Astrocyte (in vitro differentiated cells and primary cell): ENCODE measurements at places on chromosomes 6 and 20. TPM values are rescaled to one million over a fixed set of nuclear protein-coding genes. Genes with fewer than 3 reads are reported as not detected.
A peak's percentile ranks its signal among the peaks of the same experiment; 100 is the strongest.

The LY86 gene
- not detected in 2 replicates for total RNA-seq

The WFDC10B gene
- not detected in 2 replicates for total RNA-seq

The DACT2 gene
- 0.20 TPM in 1 of 2 replicates, not detected in the other for total RNA-seq

The IL17F gene
- total RNA-seq = not detected in 2 replicates

- H3K27me3 ChIP-seq = no peaks in the 10 kb centered on the region
- H3K4me3 ChIP-seq = no peak overlapping the region
- peaks cover 12% of the 10 kb centered on the region for H3K4me1 ChIP-seq
- DNase-seq = peak; percentile 55
Measured at GRCh38 chr6:38459291-38459690, 180.4 kb downstream of the BTBD9 start.

DNA sequence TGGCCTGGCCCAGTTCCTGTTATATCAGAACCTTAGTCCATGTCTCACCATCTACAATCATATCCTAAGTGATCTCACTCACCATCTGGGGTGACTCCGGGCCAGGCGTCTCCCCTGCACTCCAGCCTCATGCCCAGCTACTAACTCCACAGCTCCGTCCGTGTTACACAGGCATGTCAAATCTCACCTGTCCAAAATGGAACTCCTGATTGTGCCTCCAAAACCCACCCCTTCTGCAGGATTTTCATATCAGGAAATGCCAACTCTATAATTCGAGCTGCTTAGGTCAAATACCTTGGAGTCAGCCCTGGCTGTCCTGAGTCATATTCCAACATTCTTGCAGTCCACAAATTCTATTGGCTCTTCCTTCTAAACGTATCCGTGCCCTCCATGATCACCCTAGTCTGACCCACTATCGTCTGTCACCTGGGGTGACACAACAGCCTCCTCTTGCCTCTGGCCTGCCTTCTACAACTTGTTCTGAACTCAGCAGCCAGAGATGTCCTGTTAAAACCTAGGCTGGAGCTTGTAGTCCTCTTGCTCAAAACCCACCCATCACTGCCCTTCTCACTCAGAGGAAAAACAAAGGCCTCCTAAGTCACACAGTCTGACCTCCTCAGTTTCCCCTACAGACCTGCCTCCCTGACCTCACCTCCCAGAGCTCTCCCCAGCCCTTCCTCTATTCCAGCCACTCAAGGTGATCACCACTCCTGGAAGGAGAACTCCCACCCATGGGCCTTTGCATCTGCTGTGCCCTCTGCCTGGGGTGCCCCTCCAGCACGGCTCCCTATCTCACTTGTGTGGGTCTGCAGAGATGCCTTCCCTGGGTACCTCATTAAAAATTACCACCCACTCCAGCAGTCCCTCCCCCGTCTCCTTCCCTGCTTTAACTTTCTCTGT, 85.3 kb upstream of the SIRPA start:
- peaks cover 54% of the 10 kb centered on the region for H3K4me1 ChIP-seq
- no peaks in the 10 kb centered on the region for H3K27me3 ChIP-seq
- no peaks in the 10 kb centered on the region for H3K36me3 ChIP-seq
- DNase-seq = peak; percentile 77

- H3K4me3 ChIP-seq = no peak overlapping the region
- no peak for DNase-seq
- no peak overlapping the region for H3K27ac ChIP-seq
- no peaks in the 10 kb centered on the region for H3K36me3 ChIP-seq
- peaks cover under 1% of the 10 kb centered on the region for H3K27me3 ChIP-seq
Measured at GRCh38 chr6:100479179-100480035, 14.7 kb upstream of the SIM1 start.

DNA sequence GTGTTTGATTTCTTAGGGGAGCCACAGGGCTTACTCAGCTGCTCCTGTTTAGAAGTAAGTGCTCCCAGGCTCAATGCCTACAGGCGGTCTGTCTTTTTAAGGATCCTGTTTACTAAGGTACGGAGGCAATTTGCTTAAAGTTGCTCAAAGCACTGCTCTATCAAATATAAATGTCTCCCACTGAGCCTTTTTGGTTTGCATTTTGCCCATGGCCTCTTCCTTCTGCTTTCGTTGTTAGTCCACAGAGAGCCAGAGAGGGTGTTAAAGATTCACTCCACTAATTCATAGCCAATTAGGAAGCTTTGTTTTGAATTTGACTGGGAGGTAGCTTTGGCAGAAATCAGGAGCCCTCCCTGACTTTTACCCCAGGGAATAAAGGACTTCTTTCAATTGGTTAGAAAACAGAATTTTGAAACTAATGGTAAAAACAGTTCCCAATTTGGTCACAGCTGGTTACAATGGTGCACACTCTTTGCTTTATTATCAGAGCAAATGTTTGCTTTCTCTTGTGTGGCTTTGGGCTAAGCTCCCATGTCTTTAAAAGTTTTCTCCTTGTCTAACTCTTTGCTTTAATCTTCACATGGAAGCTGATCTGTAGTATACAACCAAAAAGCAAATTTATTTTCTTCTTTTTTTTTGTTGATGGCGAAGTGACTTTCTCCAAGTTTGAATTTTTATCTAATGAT, 126.2 kb downstream of the IMPG1 start:
- H3K4me1 ChIP-seq = no peaks in the 10 kb centered on the region
- H3K27ac ChIP-seq = no peak overlapping the region
- DNase-seq = no peak
- no peaks in the 10 kb centered on the region for H3K36me3 ChIP-seq

- no peaks in the 10 kb centered on the region for H3K27me3 ChIP-seq
- H3K4me3 ChIP-seq = no peak overlapping the region
- no peaks in the 10 kb centered on the region for H3K4me1 ChIP-seq
Measured at GRCh38 chr20:42734660-42735368, 454.9 kb downstream of the PTPRT start.

- DNase-seq = no peak
- H3K27ac ChIP-seq = peak overlapping the region; percentile 46
- peaks cover 3% of the 10 kb centered on the region for H3K36me3 ChIP-seq
- H3K4me3 ChIP-seq = peak overlapping the region; percentile 70
Measured at GRCh38 chr6:130020073-130020906, 1.9 kb downstream of the L3MBTL3 start.
